H9 (cell line): ENCODE measurements at places on chromosomes 7 and 10. TPM values are rescaled to one million over a fixed set of nuclear protein-coding genes. Genes with fewer than 3 reads are reported as not detected.

CABCOCO1 gene
- total RNA-seq, result not detected in 2 replicates

NSUN6 gene
- total RNA-seq, result 10.2 and 11.9 TPM in 2 replicates

CCL24 gene
- total RNA-seq, result not detected in 2 replicates

HOXA11 gene
- total RNA-seq, result not detected in 2 replicates

NME8 gene
- 0.33 TPM in 1 of 2 replicates, not detected in the other for total RNA-seq

TFPI2 gene
- 3.8 and 4.4 TPM in 2 replicates for total RNA-seq

SH2D4B gene
- total RNA-seq, result 0.07 TPM in 1 of 2 replicates, not detected in the other

LRGUK gene
- 1.5 and 1.8 TPM in 2 replicates for total RNA-seq

NEUROD6 gene
- total RNA-seq, result not detected in 2 replicates

ZNF503 gene
- total RNA-seq, result 0.09 and 0.13 TPM in 2 replicates

CHN2 gene
- total RNA-seq, result 3.3 and 3.7 TPM in 2 replicates

PRTFDC1 gene
- total RNA-seq, result 6.8 and 7.5 TPM in 2 replicates

MUC3A gene
- 27.4 and 29.2 TPM in 2 replicates for total RNA-seq

VWDE gene
- 15.9 and 18.1 TPM in 2 replicates for total RNA-seq

TMEM236 gene
- total RNA-seq, result not detected in 2 replicates

AEBP1 gene
- total RNA-seq, result 49.1 and 49.3 TPM in 2 replicates

ZNF273 gene
- total RNA-seq, result 17.9 TPM in 2 replicates

MALRD1 gene
- 0.20 and 0.24 TPM in 2 replicates for total RNA-seq

INMT gene
- 0.59 and 0.70 TPM in 2 replicates for total RNA-seq

SPDYE9 gene
- total RNA-seq, result not detected in 2 replicates

CAMK2B gene
- 0.17 and 0.24 TPM in 2 replicates for total RNA-seq

GLI3 gene
- total RNA-seq, result 43.0 and 45.0 TPM in 2 replicates

KLHDC10 gene
- 16.7 and 17.3 TPM in 2 replicates for total RNA-seq

PNLIPRP1 gene
- not detected in 2 replicates for total RNA-seq

H2BK1 gene
- total RNA-seq, result 0.97 TPM in 1 of 2 replicates, not detected in the other

CACNA2D1 gene
- 29.9 and 36.2 TPM in 2 replicates for total RNA-seq

GALNT17 gene
- 41.6 and 43.2 TPM in 2 replicates for total RNA-seq

GHRHR gene
- 5.9 and 7.4 TPM in 2 replicates for total RNA-seq

POU6F2 gene
- total RNA-seq, result 1.9 and 3.5 TPM in 2 replicates

HIF1AN gene
- total RNA-seq, result 53.8 and 58.7 TPM in 2 replicates

METTL2B gene
- 44.3 and 49.6 TPM in 2 replicates for total RNA-seq

DNAJB9 gene
- 11.3 TPM in 2 replicates for total RNA-seq

CCNY gene
- 62.1 and 69.2 TPM in 2 replicates for total RNA-seq

EPO gene
- total RNA-seq, result 0.33 and 0.44 TPM in 2 replicates

SLC13A1 gene
- not detected in 2 replicates for total RNA-seq
